ENCODE measurements at places on chromosomes 4 and X.
A peak's percentile ranks its signal among the peaks of the same experiment; 100 is the strongest.

GRCh38 chr4:165921546-165921945, 48.5 kb downstream of the TLL1 start:
- DNase-seq: no peak

- DNase-seq: peak; percentile 80
These were observed 8.9 kb upstream of the HTRA3 start for GRCh38 chr4:8260656-8261111.

GRCh38 chr4:157052429-157053040, 23.4 kb upstream of the GLRB start:
- no peak for DNase-seq

GRCh38 chrX:100120956-100121355, 289.1 kb downstream of the PCDH19 start:
- DNase-seq: no peak

GRCh38 chr4:45324455-45325417, 598.4 kb upstream of the GNPDA2 start:
- no peak for DNase-seq

- DNase-seq: no peak
These were observed 38.4 kb downstream of the TBL1X start for GRCh38 chrX:9503261-9503660.

GRCh38 chrX:29728639-29729038, 486.7 kb upstream of the MAGEB2 start:
- DNase-seq: no peak

Measured in suppressor macrophage treated with lipopolysaccharide for 1 hour (primary cell).